ENCODE measurements at places on chromosomes 7 and 10.

- DNase-seq: no peak
Observed at GRCh38 chr10:62818426-62819011, 2.4 kb upstream of the EGR2 start.

GRCh38 chr10:72260976-72261783 is 12.5 kb upstream of the DDIT4 start:
- DNase-seq: no peak

DNA sequence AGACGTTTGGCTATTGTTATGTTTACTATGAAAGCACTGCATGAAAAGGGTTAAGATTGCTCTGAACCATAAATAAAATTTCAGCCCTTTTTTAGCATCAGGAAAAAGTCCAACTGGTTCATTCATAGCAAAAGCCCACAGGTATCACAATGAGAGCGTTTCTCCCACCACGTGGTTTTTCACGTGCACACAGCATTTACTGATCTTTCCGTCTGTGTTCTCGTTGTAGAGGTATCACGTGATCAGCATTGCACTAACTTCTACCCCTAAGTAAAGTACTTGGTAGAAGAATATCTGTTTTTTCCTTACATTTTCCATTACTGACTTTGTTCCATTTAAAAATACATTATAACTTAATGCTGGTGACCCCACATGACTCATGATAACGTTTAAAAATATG is 17.8 kb upstream of the CCDC3 start:
- no peak for DNase-seq

GRCh38 chr7:140300243-140301136 is 97.8 kb downstream of the SLC37A3 start:
- no peak for DNase-seq

DNA sequence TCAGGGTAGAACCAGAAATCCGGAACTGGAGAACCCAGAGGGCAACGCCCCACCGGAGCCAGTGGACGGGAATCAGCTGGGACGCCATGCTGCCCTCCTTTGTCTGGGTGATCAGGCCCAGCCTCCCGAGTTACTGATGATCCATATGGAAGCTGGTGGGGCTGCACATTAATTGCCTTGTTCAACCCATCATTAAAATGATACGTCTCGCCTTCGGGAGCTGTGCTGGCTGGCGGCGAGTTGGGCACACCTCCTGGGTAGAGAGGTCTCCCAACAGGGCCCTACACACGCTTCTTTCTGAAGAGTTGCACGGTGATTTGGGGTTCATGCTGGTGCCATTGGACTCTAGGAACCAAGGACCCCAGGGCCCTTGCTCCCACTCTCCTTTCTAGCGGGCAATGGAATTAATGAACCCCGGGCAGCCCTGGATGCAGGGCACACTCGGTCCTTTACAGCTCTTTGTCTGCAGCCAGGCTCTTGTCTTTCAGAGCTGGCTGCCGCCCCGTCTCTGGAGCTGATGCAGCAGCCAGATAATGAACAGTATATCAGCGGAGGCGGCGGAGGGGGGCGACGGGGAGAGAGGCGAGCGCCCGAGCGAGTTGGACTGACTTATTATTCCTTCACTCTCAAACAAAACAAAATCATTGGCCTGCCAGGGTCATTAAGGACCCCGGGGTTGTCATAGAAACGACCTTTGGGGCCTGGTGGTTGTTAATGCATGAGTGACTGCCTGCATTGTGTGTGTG is 412.2 kb upstream of the ZMIZ1 start:
- DNase-seq: peak; percentile 37

DNA sequence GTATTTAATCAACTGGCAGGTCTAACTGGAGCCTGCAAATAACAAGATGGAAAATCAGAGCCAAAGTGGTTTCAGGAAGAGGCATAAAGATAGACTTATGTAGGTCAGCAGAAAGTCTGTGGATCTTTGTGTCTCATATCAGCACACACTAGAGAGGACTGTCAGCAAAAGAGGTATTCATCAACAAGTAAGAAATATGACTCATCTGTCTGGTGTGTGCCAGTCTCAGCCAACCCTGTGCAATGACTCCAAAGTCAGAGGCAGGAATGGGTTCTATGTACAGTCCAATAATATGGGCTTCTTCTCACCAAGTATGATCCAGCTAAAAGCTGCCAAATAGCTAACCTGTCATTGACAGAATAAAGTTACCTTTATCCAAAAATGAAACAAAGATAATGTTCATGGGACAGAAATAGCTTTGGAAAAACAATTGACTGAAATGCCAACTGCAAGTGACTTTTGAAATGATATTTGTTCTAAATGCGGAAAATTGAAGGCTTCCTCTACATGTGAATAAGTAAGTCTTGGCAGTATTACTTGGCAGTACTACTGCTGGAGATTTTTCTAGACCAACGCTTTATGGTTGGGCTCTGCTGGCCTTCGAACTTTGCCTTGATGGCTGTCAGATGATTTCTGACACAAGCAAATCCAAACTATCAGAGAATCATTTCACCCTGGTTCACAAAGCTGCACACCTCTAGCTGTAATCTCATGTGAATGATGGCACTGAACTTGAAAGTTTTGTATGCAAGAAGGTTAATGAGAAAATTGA is 272.3 kb upstream of the SEMA3C start:
- DNase-seq: no peak

GRCh38 chr10:93503075-93503474 is 6.7 kb downstream of the CEP55 start:
- no peak for DNase-seq

DNA sequence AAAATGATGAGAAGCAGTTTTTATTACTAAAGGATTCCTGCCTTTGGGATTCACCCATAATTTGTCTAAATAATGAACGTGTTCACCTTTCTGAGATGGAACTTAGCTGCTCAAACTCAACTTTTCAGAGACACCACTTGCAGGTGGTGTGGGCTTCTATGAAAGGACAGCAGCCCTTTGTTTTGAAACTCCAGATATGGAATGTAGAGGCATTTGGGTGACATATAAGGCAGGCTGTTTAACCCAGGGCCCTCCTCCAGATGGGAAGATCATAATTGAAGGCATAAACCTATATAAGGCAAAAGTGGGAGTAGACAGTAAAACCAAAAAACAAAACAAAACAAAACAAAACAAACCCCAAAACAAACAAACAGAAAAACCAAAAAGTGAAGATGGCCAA is 11.9 kb upstream of the HUS1 start:
- DNase-seq: no peak

DNA sequence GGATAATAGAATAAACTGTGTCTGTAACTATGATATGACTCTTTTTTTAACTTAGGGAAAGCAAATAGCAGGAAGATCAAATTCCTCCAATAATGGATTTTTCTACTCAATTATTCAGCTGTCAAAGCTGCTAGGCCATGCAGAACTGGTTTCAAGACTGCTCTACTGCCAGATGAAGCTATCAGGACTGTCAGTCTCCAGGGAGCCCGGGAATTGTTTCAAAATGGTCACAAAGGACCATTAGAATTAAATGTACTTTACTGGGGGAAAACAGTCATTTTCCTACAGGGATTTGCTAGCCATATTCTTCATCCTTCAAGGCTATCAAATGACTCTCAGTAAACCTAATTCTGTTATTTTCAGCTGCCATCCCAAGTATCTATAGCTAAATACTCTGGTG is 276.3 kb downstream of the LHFPL3 start:
- DNase-seq: no peak

DNA sequence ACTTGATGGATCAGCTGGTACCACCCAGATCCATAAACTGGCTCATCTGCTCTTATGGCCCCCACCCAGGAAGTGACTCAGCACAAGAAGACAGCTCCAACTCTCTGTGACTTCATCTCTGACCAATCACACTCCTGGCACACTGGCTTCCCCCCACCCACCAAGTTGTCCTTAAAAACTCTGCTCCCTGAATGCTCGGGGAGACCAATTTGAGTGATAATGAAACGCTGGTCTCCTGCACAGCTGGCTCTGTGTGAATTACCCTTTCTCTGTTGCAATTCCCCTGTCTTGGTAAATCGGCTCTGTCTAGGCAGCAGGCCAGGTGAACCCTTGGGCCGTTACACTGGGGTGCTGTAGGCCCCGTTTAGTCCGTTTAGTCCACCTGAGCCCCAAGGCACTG is 23.4 kb upstream of the BNIP3 start:
- DNase-seq: no peak

DNA sequence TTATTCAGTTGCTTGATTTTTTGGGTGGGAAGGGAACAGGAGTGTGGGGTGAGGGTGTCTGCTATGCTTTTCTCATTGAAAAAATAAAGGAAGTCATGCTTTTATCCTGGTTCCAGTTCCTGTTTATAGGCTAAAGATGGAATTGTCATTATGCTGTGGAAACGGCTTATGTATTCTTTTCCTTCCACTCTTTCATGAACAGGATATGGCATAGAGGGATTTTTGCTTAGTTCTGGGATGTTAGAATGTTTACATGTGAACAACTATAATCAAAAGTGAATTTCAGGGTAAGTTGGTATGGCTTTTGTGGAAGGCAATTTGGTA is 35.9 kb upstream of the PTPN12 start:
- no peak for DNase-seq

- no peak for DNase-seq
Observed at GRCh38 chr10:55742487-55742886, 618.6 kb downstream of the ZWINT start.

DNA sequence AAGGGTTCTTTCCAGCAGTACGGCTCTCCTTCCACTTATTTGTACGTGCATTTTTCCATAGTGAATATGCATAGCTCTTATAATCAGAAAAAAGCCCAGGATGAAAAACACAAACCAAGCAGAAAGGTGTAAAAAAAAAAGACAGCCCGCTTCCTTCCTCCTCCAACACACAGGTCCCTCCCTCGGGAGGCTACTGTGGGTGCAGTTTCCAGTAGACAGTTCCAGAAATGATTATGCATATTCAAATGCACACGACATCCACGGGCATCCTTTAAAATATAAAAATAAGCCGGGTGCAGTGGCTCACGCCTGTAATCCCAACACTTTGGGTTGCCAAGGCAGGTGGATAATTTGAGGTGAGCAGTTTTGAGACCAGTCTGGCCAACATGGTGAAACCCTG is 59.9 kb downstream of the TNRC18 start:
- DNase-seq: no peak

GRCh38 chr10:17644485-17644943 is 563 bp downstream of the STAM start:
- peak; percentile 1 for DNase-seq

- no peak for DNase-seq
Observed at GRCh38 chr7:16954321-16954720, 72.5 kb upstream of the AGR3 start.

GRCh38 chr7:65295409-65295808 is 78.2 kb upstream of the ZNF92 start:
- DNase-seq: no peak

GRCh38 chr10:71493741-71494140 is 97.0 kb downstream of the CDH23 start:
- DNase-seq: no peak

DNA sequence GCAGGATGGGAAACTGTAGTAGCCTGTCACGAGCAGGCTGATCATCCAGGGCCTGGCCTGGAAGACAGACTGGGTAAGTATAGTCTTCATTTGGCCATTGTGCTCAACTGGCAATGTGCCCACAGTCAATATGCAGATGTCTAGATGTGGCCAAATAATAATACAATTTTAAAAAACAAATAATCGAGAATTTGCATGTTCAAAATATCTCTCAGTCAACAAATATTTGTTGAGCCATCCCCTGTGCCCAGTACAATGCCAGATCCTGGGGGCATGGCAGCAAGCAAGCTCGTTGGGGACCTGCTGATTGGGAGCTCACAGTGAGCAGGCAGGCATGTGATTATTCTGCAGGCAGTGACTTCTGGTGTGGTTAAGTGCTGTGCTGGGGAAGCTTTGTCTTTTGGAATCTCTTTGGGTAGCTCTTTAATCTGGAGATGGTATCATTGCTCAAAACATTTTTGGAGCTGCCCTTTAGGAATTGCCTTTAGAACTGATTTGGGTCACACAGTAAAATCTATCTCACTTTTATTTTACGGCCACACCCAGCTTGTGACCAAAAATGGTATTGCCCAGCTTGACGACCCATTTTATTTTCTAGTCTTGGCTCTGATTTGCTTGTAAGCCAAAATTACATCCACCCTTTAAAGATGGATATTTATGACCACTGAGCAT is 92.2 kb downstream of the PLCE1 start:
- DNase-seq: no peak

- no peak for DNase-seq
Observed at GRCh38 chr7:142918901-142919300, 14.6 kb downstream of the TRPV5 start.

DNA sequence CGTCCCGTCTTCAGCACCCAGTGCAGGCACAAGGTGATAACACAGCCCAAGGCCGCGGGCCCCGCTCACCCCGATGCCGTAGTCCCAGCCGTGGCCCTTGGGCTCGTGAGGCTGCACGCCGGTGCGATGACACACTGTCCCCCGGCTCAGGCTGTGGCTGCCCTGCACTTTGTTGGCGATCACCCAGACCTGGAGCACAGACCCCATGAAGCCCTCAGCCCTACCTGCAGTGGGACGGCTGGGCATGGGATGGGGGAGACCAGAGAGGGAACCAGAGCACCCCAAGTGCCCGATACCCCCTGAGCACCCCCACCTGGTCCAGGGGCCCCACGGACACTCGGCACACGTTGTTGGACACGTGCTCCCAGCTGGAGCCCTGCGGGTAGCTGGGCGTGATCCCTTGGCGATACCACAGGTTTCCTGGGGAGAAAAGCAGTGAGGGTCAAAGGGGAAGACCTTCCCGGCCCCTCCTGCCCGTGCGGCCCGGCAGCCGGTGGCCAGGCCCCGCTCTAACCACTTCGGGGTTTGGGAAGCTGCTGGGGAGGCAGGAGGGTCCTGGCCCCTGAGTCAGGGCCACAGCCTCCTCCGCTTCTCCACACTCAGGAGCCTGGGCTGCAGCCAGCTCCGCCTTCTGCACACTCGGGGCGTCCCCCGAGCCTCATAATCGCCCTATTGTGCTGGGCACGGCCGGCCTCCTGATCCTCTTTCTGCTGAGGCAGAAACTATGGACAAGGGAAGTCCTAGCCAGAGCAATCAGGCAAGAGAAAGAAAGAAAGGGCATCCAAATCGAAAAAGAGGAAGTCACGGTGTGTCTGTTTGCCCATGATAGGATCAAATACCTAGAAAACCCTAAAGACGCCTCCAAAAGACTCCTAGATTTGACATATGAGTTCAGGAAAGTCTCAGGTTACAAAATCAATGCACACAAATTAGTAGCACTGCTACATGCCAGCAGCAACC is 6.7 kb downstream of the BHLHA15 start:
- no peak for DNase-seq

Data from NCI-H526 treated with DMSO at 0.1 percent for 48 hours (cell line).